ENCODE measurements at places on chromosomes 6 and 20.

- no peak for DNase-seq
Observed at GRCh38 chr6:338815-339262, 46.6 kb downstream of the DUSP22 start.

DNA sequence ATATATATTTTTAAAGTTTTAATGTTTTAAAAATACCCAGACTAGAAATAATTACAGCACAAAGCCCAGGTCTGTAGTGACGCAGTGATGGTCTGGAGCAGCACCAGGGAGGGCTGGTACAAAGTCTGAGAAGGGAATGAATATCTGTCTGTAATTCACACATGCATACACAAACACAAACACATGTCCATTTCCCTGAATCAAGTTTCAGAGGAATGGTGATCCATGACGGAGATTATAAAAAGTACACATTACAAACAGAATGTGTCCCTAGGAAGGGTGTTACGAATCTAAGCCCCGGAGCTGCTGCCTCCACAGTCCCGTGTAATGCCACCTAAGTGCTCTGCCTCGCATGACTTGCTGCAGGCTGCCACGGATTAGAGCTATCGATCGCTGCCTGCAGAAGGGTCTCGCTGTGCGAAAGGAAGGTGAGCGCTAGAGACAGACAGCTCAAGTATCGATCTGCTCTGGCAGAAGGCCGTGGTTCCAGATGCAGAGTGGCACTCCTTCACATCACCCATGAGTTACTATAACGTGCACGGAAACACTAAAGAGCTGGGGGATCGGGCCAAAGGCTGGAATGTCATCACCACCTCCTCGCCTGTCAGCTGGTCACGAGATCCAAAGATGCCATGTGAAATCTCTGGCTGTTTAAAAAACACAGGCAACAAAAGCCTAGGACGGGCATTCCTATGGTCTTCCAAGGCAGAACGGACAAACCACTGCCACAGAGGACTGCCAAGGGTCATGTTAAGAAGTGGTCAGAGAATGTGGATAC is 87.1 kb downstream of the INSM1 start:
- DNase-seq = no peak

DNA sequence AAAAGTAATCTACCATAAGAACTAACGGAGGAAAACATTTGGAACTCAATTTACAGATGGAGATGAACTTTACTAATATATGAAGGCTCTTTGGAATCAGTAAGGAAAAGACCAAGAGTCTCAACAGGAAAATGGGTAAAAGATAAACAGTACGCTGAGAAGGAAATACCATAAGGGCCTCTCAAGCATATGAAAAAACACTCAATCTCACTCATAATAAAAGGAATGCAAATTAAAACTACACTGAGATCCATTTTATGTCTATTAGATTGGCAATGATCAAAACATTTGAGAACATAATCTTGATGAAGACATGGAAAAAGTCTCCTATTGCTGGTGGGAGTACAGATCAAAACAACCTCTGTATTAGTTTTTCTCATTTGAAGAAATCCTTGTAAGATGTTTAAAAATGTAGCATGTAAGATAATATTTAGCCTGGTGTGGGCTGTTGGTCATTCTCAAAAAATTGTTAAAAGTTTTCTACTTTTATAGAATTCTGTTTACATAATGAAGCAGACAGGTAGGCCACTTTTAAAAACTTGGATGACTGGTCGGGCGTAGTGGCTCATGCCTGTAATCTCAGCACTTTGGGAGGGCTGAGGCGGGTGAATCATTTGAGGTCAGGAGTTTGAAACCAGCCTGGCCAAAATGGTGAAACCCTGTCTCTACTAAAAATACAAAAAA is 14.5 kb downstream of the REV3L start:
- no peak for DNase-seq

- no peak for DNase-seq
Observed at GRCh38 chr6:5302995-5303622, 41.8 kb downstream of the FARS2 start.

DNA sequence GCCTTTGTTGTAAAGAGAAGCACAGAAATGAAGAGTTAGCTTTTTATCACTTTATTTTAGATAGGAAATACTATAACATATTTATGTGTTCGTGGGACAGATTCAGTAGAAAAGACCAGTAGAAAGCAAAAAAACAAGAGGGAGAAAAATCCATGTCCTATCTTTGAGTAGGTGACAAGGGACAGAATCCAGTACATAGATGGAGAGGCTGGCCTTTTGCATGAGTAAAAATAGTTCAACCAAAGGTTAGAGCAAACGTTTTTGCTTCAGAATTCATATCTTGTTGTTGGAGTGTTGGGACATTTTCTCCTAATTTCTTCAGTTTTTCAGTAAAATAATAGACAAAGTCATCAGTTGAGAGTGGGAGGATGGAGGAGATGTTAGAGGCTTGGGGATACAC is 19.6 kb upstream of the FAM83B start:
- no peak for DNase-seq

GRCh38 chr20:62248890-62249560 is 10.7 kb downstream of the OSBPL2 start:
- no peak for DNase-seq

GRCh38 chr20:8432435-8433148 is 300.5 kb downstream of the PLCB1 start:
- DNase-seq = no peak

GRCh38 chr6:14792118-14792955 is 453.5 kb upstream of the JARID2 start:
- DNase-seq = no peak

- DNase-seq = no peak
Observed at GRCh38 chr6:139145661-139146060, 10.8 kb downstream of the HECA start.

DNA sequence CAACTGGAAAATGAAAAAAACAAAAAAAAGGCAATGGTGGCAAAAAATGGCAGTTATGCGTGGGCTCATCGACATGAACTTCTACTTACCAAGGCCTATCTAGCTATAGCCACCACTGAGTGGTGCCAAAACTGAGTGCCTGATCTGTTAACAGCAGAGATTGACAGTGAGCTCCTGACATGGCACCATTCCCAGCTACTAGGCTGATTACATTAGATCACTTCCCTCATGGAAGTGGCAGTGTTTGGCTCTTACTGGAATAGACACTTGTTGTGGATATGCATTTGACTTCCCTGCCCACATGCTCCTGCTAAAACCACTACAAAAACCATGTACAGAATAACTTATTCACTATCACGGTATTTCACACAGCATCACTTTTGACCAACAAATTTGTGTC is 216.1 kb upstream of the SGK1 start:
- no peak for DNase-seq

DNA sequence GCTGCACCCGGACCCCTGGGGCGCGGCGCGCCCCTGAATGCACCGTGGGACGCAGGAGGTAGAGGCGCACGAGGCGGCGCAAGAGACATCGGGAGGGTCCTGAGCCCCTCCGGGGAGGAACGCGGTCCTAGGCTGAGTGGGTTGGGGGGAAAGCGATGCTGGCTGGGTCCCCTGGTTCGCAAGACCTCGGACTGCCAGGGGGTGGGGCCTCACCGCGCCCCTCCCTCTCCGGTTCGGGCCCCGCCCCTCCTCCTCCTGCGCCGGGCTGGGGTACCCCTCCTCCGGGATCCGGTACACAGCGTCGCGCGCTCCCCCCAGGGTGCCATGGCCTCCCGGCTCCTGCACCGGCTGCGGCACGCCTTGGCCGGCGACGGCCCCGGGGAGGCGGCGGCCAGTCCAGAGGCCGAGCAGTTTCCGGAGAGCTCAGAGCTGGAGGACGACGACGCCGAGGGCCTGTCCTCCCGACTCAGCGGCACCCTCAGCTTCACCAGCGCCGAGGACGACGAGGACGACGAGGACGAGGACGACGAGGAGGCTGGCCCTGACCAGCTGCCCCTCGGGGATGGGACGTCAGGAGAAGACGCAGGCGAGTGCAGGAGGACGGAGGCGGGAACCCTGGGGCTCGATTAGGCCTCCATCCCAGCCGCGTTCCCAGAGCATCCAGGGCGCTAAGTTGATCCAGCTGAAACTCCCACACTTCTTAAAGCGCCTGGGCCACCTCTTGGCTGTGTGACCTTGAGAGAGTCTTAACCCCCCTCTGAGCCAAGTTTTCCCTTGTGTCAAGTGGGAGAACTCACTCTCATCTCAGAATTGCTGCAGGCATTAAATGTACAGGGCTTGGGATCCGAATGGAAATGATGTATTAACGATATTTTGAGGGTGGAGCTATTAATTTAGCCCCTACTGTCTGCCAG is 541 bp downstream of the SNX21 start:
- peak; percentile 76 for DNase-seq

GRCh38 chr6:37615564-37616340 is 81.9 kb downstream of the MDGA1 start:
- peak; percentile 84 for DNase-seq

GRCh38 chr20:6566821-6567220 is 200.7 kb upstream of the BMP2 start:
- DNase-seq = no peak

All from H54 (cell line).